ENCODE measurements at places on chromosomes 1 and 21.

DNA sequence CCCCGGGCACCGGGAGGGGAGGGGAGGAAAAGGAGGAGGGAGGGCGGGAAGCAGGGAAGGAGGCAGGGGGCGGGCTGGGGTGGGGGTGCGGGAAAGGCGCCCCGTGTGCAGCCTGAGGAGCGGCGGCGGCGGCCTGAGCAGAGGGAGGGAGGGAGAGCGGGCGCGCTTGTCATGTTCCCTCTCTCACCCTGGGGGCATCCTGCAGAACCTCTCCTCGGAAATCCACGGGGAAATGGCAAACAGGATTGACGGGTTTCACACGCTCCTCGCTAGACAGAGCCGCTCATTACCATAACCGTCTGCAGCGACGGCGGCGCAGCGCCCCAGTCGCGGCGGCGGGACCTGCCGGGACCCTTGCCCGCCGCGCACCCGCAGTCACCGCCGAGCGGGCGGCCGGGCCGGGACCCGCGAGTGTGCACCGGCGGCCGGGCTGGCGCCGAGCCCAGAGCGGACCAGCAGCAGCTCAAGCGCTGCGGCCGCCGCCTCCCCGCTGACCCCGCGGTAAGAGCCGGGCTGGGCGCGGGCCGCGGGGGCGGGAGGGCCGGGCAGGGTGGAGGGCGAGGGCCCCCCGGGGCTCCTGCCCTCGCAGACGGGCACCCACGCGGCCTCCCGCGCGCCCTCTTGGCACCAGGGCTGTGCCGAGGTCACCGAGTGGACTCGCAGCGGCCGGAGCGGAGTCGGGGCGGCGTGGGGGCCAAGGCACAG is at the start of gene SERTAD4:
Gene SERTAD4 (plus strand): TSS at position 286 of the 705 bp plus-strand sequence. CDS start 5,165 bp downstream, outside the sequence.
- no peak for DNase-seq

DNA sequence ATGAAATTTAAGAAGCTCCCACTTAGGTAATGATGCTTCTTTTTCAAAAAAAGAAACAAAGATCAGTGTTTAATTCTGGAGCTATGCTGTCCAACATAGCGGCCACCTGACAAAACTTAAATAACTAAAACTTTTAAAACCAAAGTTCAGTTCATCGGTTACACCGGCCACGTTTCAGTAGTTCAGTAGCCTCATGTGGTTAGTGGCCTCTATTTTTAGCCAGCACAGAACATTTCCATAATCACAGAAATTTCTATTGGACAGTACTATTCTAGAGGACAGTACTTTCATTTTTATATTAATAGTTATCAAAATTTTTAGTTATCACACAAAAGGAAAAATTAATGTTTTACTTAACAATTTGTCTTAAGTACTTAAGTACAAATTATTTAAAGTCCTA is 141.0 kb downstream of the USP25 start:
- no peak for DNase-seq

DNA sequence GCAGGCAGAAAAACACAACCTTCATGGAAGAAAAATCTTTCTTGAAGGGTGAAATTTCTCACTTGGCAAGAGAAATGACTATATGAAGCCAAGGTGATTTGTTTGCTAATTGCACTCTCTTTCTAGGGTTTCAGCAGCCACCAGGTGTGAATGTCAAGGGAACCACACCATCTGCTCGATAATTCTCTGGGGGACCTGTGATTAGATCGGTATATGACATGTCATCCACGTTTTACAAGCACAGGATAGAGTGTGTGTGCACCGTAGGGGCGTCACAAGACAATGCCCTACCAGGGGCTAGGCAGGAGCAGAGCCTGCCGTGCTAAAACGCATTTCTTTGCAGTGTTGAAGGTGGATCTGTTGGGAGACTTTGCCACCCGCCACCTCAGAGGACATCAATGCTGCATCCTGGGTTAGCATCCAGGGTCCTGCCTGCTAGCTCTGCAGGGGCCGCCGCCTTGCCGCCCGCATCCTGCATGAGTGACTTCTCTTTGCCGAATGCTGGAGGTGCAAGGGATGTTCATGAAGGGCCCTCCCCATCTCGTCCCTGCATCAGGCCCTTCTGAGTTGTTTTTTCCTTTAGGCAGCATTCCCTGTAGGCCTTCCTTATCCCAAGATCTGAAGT is 37.8 kb upstream of the CCSAP start:
- DNase-seq, result no peak

DNA sequence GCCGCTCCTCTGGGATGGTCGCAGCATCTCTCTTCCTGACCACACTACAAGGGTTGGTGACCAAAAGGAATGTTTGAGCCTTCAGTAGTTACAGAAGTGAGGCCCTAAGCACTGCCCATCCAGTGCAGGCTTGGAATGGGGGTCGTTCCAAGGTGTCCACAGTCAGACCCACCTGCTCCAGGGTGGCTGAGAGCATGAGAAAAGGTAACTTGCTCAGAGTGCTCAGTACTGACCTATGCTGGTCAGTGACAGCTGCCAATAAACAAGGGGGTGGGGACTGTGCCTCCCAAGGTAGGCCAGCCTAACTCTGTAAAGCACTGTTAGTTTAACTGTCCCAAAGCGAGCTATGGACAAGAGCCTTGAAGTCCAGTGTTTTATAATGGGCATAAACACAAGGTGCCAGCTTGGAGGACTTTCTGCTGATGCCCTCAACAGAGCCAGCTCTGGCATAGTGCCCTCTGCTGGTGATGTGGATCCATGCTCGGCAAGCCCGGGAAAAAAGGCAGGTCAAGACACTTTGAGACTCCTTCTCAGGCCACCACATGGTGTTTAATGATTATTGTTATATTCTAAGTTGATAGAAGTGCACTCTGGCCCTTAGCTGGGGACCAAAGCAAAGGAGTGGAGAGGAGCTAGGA is 78.1 kb upstream of the DNAH14 start:
- DNase-seq, result peak; percentile 26

- no peak for DNase-seq
Measured at GRCh38 chr1:49527606-49528305, 496.0 kb downstream of the AGBL4 start.

DNA sequence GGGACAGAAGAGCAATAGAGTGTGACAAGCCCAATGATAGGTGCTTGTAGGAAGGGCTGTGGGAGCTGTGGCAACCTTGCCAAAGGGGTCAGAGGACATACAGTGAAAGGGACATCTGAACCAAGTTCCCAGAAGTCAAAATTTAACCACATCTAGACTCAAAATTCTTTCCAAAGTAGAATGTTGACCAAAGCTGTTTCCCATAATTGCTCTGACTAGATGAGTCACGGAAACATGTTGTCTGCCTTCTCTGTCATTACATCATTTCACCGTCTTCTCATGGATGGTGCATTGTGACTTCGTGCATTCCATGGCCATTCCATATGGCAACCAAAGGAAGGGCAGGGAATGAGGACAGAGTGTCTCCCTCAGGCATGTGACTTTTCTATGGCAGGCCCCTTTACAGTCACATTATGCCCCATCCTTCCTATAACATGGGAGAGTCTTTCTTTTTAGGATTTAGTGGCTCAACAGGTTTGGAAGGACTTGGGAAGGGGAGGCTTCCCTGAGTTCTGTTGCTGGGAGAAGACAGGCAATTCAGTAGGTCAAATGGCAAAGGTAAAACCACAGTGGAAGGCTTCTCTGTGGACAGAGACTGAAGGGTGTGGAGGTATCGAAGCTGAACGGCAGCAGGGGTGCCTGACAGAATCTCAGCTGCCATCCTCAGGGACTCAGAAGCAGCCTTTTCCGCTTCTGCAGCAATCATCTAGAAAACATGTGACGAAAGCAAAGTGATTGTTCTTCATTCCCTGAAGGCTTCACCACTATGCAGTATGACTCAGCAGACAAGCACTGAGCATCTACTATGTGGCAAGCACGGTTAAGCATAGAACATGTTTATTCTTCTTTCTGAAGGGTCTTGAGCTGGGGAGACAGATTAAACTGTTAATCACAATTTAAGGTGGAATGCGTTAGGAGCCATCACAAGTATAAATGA is 24.7 kb downstream of the NPHS2 start:
- no peak for DNase-seq

DNA sequence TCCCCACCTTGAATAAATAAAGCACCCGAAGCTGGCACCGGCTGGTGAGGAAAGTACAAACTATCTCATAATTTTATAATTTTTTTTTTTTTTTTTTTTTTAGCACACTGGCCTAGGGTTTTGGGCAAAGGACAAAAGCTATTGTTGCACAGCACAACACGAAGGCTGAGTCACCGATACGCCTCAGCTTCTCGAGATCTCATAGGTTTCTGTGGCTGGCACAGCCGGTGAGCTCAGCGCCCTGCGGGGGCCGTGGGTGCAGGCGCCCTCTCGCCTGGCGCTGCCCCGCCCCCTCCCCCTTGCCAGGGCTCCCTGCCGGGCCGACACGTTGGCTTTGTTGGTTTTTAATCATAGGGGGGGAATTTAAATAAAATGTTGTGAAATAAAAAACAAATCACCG is 17.2 kb downstream of the CASZ1 start:
- no peak for DNase-seq

GRCh38 chr21:26057477-26058170 is 112.9 kb downstream of the APP start:
- no peak for DNase-seq

DNA sequence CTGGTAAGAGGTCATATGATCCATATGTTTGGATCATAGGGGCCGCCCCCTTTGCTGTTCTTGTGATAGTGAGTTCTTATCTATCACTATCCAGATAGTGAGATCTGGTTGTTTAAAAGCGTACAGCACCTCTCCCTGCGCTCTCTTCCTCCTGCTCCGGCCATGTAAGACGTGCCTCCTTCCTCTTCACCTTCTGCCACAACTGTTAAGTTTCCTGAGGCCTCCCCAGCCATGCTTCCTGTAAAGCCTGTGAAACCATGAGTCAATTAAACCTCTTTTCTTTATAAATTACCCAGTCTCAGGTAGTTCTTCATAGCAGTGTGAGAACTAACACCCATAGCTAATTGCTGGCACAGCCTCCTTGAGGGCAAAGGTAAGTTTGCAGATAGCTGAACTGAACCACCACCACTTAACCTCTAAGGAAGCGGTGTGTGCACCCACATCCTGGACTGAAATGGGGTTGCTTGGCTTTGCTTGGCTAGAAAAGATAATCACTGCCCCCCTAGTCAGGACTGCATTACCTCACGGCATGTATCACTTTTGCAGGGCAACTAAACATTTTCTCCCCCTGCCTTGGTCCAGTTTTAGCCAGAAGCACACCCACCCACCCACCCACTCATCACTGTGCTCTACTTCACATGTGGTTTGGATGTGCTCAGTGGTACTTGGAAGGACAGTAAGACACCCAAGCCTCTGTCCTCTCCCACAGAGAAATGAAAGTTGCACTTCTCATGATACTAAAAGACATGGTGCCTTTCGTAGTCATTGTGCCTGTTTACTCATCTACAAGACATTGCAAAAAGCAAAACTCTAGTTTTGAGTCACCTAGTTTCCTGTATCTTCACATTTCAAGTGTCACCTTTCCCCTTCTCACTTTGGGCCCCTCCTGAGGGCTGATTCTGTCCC is 23.1 kb upstream of the PTAFR start:
- peak; percentile 87 for DNase-seq

- no peak for DNase-seq
Measured at GRCh38 chr1:76500116-76500515, 367.2 kb upstream of the ST6GALNAC5 start.

GRCh38 chr1:220527279-220527907 is 543 bp upstream of the MARK1 start:
- DNase-seq, result no peak

DNA sequence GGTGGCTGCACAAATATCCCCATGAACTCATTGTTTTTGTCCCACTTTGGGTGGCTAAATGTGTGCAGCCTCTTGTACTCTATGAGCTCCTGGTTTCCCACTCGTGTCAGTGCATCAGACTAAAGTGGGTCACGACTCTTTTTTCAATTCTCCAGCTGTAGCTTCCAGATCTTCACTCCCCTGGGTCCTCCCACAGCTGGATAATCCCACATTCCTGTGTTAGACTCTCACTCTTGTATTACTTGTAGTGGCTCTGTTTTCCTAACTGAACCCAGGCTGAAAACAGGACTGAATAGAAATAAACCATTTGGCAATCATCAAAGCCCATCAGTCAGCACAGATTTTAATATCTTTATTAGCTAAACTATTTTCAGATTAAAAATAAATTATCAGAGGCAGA is 60.4 kb downstream of the UBE2U start:
- DNase-seq, result no peak

GRCh38 chr1:165883056-165883455 is 55.6 kb downstream of the UCK2 start:
- no peak for DNase-seq

GRCh38 chr1:147273409-147274336 is 31.2 kb downstream of the CHD1L start:
- no peak for DNase-seq

- no peak for DNase-seq
Measured at GRCh38 chr1:81358151-81358550, 442.6 kb upstream of the ADGRL2 start.

- no peak for DNase-seq
Measured at GRCh38 chr1:31625561-31626222, 8.2 kb downstream of the HCRTR1 start.

- DNase-seq, result no peak
Measured at GRCh38 chr21:27298465-27298864, 331.6 kb upstream of the ADAMTS5 start.

- DNase-seq, result no peak
Measured at GRCh38 chr1:224767676-224768075, 151.6 kb downstream of the CNIH3 start.

GRCh38 chr1:159924791-159925718 is at the start of gene TAGLN2:
Gene TAGLN2 (minus strand): TSS chr1:159925507. CDS start chr1:159920509, 4,998 bp downstream.
- peak; percentile 88 for DNase-seq

GRCh38 chr21:28875078-28875477 is 117.6 kb downstream of the LTN1 start:
- DNase-seq, result no peak

- no peak for DNase-seq
Measured at GRCh38 chr1:184673305-184673704, 81.4 kb downstream of the EDEM3 start.

GRCh38 chr1:88035578-88035977 is 648.5 kb upstream of the PKN2 start:
- no peak for DNase-seq

GRCh38 chr1:160187407-160187806 is 3.0 kb upstream of the CASQ1 start:
- DNase-seq, result no peak

DNA sequence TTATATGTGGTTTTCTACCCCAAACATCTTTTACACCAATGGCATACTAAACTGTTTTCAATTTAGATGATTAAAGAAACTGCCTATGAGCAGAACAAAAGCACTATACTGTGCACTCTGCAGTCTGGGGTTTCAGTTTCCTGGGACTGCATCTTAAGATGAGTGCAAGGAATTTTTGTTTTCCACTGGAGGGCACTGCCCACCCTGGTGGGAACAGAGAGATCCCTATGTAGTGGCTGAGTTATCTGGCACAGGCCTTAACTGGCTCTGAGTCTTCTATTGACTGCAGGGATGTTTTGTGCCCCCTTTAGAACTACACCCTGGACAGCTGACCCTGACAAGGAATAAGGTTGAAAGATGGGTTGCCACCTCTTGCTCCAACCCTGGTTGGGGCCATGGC is 12.0 kb downstream of the PROK1 start:
- DNase-seq, result no peak

- no peak for DNase-seq
Measured at GRCh38 chr1:154434346-154435085, 29.4 kb downstream of the IL6R start.

GRCh38 chr1:39132505-39133339 is 71.8 kb upstream of the MACF1 start:
- no peak for DNase-seq

- DNase-seq, result no peak
Measured at GRCh38 chr1:55211863-55212262, 3.3 kb downstream of the USP24 start.

GRCh38 chr1:94334764-94335163 is 83.4 kb upstream of the ABCD3 start:
- no peak for DNase-seq

- no peak for DNase-seq
Measured at GRCh38 chr21:26461500-26461899, 111.6 kb downstream of the CYYR1 start.

GRCh38 chr1:176795929-176796328 is 333.0 kb downstream of the PAPPA2 start:
- DNase-seq, result no peak

Measured in NK-92 treated with Interleukin-12 subunit alpha and Interleukin-12 subunit beta, amount 100 ng/mL, for 24 hours (cell line).